Inflammatory macrophage treated with lipopolysaccharide for 4 hours (primary cell): ENCODE measurements at places on chromosomes 5 and 9.

DNA sequence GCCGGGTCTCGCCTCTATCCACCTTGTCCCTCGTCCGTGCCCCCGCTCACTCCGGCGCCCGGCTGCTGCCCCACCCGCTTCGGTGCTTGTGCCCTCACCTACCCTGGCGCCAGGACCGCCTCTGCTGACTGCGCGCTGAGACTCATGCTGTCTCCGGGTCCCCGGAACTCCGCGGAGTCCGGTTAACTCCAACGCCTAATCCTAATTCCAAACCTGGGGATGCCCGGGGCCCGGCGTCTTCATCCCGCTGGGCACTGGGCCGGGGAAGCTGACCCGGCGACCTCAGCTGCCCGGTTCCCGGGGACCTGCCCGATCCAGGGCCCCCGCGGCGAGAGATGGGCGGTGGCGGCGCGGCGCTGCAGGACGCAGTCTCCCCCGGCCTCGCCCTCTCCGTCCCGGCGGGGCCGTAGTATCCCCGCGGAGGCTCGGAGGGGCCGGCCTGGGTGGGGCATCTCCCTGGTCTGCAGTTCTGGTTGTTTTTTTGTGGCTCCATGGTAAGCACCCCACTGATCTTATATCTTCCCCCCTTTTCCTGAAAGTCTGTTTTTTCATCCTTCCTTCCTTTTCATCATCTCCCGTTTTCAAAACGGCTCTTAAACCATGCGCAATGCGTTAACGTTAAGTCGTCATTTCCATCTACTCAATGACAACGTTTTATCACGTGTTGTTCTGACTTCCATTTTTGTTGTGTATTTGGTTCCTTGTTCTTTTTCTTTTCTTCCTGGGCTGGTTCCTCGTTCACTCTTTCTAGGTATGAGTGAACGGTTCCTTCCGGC, 41.1 kb upstream of the PLEKHG4B start:
- no peak for DNase-seq

DNA sequence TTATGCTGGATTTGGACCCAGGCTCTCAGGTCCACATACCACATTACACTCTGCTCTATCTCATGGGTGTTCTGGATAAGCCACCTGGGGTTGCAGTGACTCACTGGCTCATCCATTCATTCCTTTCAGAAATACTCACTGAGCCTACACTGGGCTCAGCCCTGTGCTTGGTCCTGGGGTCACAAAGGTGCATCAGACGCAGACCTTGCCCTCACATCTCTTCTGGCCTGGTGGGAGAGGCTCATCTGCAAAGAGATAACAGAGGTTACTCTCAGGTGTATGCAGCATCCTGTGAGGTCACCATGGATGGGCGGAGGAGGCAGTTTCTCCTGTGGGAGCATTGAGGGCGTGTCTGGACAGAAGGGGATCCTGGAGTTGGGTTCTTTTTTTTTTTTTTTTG, 12.1 kb downstream of the CDHR2 start:
- DNase-seq: no peak

- DNase-seq: no peak
Measured at GRCh38 chr9:112120439-112120925, 54.6 kb downstream of the SUSD1 start.

- no peak for DNase-seq
Measured at GRCh38 chr5:155676967-155677366, 650.0 kb upstream of the SGCD start.

DNA sequence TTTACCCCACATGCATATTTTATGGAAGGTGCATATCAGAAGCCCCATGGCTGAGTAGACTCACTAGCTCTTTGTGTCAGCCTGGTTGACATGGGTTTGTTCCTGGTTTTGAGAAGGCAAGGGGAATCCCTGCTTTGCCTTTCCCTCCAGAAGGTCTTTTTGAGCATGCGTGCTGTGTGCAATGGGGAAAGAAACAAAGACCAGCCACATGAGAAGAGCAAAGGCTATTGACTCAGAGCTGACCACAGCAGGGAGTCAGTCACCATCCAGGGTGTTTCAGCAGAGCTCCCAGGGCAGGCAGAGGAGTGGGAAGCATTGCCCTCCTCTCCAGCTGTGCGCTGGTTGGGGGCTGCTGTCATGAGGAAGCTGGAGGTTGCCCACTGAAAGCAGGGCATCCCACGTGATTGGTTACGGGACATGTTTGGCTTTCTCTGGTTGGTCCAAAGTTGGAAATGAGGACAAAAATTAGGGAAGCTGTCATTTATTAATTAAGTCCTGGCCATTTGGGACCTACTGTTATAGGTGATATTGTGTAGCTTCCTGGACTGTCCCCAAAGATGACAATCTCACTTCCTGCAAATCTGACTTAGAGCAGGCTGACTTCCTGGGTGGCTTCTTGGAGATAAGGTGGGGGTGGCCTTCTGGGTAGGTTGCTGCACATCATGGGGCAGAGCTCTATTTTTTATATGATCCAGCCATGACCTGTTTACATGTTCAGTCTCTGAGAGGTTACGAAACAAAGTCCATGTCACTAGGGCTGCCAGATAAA, 48.9 kb upstream of the TDRD7 start:
- DNase-seq: peak; percentile 80

DNA sequence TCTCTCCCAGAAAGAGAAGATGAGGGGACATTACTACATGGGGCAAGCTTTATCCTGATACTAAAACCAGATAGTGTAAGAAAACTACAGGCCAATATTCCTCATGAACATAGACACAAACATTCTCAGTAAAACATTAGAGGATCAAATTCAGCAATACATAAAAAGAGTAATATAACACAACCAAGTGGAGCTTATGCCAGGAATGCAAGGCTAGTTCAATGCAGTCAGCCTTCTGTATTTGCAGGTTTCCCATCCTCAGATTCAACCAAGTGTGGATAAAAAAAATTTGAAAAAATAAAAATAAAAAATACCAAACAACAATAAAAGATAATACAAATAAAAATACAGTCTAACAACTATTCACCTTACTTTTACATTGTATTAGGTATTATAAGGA, 31.3 kb downstream of the CCDC69 start:
- DNase-seq: no peak

GRCh38 chr5:116554764-116555163, 19.9 kb downstream of the SEMA6A start:
- DNase-seq: no peak

- DNase-seq: no peak
Measured at GRCh38 chr5:84191281-84191680, 193.4 kb downstream of the EDIL3 start.

DNA sequence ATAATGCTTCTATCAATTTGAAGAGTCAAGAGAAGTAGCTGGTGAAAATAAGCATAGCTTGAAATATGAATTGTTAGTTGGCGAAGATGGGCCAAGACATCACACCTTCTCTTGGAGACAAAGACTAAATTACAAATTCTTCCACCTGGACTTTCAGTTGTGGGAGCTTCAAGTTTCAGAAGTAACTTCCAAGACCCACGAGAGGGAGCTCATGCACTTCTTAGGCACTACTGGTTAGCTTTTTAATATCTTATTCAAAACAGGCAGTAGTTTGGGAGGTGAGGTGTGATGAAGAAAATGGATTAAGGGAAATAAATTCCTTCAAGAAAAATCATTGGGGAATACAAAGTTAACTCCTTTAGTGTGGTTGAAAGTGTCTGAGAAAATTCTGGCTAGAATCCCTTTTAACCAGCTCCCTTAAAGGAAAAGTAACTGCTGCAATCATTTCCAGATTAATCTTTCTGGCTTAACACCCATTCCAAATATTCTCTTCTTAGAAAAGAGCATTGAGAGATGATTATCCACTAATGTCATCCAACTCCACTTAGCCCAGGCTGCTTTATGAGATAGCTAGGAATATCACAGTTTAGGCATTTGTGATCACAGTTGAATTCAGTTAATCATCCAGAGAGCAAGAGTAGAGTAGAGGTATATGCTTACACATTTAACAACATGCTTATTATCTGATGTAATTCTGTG, 139.5 kb upstream of the DMRTA1 start:
- DNase-seq: peak; percentile 43

DNA sequence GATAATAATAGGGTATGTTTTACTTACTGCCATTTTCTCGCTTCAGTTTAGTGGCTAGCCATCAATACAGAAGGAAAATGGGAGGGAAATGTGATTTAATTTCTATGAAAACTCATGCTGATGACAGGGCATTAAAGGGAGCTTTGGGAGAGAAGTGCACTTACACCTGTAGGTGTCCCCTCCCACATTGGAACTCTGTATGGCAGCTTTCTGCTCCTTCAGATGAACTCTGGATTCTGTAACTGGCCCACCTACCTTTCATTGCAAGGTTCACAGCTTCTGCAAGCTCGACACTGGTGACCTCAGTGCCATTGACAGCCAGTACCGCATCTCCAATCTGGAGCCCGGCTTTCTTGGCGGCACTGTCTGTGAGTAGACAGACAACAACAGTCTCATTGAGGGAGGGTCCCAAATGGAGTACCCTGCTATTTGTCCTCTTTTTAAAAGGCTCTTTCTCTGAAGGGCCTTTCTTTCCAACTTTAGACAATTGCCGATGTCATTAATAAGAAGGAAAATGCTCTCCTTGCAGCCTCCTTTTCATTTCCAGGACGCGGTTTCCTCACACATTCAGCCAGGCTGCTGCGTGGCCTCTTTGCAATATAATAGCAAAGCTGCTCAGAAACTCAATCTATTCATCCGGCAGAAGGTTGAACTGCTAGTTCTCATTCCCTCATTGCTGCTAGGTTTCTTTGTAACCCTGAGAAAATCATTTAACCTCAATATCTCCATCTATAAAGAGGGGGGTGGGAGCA, 63.6 kb downstream of the NUDT12 start:
- DNase-seq: no peak

DNA sequence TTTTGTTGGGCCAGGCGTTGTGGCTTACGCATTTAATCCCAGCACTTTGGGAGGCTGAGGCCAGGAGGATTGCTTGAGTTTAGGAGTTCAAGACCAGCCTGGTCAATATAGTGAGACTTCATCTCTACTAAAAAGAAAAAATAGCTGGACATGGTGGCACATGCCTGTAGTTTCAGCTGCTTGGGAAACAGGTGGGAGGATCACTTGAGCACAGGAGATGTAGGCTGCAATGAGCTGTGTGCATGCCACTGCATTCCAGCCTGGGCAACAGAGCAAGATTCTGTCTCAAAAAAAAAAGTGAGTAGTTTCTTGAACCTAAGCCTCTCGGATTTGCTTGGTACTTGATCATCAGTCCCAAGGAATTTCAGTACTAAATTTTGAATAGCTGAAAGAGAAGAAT, 26.9 kb downstream of the G3BP1 start:
- no peak for DNase-seq

GRCh38 chr5:32936329-32936728, 225.2 kb downstream of the NPR3 start:
- DNase-seq: no peak

- DNase-seq: no peak
Measured at GRCh38 chr9:88724331-88724730, 189.4 kb downstream of the NXNL2 start.

DNA sequence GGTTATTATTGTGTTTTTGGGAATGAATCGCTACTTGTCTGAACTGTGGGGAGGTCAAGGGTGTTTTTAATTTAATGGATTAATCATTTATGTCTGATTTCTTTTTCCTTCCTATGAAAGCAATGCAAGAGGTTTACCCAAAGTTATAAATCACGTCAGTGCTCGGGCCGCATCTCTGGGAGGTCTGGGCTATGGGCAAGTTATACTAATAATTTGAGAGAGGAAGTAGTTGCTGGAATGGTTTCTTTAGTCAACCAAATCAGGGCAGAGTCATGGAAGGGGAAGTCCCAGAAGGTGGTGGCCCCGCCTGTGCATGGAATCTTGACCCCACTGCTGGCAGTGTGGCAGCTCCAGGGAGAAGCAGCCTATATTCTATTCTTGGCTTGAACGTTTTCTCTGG, 180.2 kb downstream of the HSPA4 start:
- DNase-seq: peak; percentile 73

DNA sequence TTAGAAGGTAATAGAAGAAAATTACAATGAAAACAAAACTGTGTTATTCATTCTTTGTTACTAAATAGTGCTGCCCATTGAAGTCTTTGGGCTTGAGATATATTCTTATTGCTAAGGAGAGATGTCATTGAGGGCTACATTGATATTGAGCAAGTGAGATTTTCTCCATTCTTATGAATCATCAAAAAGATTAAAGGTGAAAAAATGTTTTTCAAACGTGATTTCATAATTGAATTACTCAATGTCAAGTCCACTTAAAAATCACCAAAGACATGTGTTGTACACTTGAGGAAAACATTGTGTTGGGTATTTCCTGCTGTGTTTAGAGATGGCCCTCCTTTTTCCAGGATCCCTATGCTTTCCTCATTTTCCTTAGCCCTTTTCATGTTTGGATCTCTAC, 448.1 kb downstream of the NFIB start:
- no peak for DNase-seq
